ENCODE measurements at places on chromosomes 4 and X.

- no peak for DNase-seq
These were observed 175.9 kb downstream of the TSPAN5 start for GRCh38 chr4:98482503-98482846.

DNA sequence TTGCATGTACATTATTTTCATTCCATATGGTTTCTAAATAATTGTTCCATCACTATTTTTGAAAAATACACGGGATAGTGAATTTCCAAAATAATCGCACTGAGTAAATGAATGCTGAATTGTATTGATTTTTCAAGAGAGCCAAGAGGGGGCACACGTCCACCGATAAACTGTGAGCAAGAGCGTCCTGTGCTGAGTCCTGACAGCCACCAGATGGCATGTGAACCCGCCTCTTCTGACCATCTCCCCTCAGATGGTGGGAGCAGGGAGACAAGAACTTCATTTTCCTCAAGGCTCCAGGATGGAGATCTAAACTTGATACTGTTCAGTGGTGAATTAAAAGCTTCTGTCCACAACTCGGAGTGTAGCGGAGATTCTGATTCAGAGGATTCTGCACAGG lies 30.6 kb upstream of the IL9R start:
- DNase-seq, result no peak

DNA sequence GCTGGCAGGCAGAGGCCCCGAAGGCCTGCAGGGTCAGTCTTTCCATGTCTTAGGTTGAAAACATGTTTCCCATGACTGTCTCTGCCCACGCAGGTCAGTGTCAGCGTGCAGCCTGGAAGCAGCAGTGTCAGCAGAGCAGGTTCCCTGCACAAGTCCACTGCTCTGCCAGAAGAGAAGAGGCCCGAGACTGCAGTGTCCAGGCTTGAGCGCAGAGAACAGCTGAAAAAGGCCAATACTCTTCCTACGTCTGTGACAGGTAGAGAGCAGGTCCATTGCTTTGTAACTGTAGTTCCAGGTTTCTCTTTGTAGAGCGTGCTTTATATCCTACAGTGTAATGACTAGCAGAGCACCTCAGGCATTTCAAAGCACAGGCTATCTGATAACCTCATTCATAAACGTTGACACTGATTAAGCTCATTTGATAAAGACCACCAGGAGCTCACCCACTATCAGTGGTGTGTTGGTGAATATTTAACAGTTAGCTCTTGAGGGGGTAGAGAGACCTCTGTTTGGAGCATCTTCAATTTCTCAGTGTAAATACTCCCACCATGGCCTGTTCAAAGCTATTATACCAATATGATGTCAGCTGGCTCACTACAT lies 63.2 kb downstream of the AASDH start:
- DNase-seq, result no peak

DNA sequence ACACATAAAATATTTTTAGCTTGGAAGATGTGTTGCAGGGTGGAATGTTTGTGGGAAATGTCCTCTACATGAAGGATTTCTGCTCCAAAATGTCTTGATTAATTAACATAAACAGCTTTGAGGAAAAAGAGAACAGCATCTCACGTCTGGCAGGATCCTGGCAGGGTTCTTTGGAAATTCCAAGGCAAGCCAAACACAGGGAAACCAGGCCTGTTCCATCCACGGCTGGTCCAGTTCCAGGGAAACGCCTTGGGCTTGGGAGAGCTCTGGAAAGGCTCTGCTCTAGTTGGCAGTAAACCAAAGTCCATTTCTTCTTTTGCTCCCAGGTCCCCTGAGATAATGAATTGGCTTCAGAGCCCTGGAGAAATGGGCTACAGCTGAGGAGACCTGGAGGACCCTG lies 42.4 kb upstream of the GAB1 start:
- no peak for DNase-seq

GRCh38 chrX:129777218-129778030 lies 2.3 kb upstream of the SASH3 start:
- no peak for DNase-seq

DNA sequence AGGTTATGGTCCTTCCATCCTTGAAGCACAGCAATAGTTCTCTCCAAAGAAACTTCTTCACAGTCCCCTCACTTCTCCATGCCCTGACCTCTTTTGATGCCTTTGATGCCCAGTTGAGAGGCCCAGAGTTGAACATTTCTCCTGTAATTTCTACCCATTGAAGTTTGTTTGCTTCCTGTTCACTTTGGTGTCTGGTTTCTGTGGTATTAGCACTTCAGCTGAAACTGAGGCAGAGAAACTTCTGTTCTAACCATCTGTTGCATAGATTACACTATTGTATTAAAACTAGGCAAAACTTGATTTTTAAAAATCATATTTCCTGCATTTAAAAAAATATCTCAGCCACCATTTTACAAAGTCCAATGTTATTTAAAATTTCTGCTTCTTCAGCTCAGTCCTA lies 89.8 kb upstream of the ADGRG2 start:
- DNase-seq, result no peak

GRCh38 chr4:58214376-58214775 lies 1104.2 kb upstream of the IGFBP7 start:
- DNase-seq, result no peak

DNA sequence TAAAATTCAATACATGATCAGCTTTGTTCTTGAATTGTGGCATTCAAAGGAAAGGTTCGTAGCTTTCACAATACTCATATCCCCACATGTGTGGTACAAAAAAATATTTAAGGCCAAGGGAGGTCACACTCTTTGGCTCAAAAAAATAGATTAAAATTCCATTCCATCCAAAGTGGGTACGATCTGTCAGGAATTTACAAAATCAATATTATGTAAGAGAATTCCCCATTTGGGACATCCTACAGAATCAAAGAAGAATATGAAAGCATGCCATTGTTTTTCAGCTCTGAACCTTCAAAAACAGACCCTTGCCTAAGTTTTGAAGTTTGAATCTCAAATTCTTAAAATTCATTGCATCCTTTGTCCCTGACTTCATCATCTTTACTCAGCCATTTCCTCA lies 85.8 kb downstream of the MID1 start:
- DNase-seq, result no peak

- no peak for DNase-seq
These were observed 46.0 kb downstream of the PHEX start for GRCh38 chrX:22078117-22078516.

DNA sequence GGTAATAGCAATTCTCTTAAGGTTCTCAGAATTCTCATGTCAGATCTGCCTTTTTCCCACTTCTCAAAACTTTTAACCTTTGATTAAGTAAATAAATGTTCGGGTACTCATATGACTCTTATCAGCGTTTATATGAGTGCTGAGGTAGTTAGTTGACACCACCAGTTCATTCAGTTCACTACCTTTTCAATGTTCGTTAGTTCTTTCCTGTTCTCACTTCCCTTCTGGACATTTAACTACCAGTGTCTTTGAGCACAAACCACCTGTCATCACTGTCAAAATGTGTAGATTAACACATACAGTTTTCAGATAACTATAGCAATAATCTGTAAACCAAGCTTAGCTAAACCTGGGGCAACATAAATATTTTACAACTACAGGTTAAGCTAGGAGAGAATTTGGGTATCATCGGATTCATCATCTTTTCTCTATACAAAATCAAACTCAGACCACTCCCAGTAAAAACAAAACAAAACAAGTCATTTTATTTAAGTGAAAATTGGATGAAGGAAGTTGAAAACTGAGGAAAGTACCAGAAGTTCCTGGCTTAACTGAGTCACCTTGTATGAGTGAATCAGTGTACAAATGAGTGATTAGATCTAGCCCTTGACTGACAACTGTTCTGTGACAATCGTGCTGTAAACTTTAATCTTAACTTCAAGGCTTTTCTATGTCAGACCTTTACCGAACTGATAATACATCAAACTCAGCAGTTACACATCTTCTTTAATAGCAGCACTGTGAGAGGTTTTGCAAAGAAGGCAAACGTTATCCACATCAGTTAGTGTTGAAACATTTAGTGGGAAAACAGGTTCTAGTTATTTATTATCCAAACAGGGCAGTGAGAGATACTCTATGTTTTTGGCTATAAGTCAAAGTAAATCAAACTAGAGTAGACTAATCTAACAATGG lies 41.9 kb downstream of the ARHGEF38 start:
- no peak for DNase-seq

GRCh38 chrX:42803320-42803719 lies 25.4 kb upstream of the PPP1R2C start:
- DNase-seq, result no peak

DNA sequence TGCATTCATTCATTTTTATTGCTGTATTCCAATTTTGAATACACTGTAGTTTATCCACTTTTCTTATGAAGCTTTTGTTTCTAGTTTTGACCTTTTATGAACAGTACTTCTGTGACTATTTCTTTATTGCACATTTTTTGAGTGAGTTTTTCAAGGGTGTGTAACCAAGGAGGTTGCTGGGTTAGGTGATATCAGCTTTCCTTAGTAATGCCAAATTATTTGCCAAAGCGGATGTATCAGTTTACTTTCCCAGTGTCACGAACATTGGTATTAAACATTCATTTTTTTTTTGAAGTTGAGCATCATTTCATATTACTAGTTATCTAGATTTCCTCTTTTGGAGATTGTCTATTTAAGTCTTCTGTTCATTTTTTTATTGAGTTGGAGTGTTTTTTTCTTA lies 32.9 kb downstream of the STIM2 start:
- no peak for DNase-seq

GRCh38 chr4:153296040-153296823 lies 48.3 kb upstream of the MND1 start:
- no peak for DNase-seq

All from NCI-H1105 treated with DMSO at 0.1 percent for 48 hours (cell line).